ENCODE measurements at places on chromosomes 7 and 10.

DNA sequence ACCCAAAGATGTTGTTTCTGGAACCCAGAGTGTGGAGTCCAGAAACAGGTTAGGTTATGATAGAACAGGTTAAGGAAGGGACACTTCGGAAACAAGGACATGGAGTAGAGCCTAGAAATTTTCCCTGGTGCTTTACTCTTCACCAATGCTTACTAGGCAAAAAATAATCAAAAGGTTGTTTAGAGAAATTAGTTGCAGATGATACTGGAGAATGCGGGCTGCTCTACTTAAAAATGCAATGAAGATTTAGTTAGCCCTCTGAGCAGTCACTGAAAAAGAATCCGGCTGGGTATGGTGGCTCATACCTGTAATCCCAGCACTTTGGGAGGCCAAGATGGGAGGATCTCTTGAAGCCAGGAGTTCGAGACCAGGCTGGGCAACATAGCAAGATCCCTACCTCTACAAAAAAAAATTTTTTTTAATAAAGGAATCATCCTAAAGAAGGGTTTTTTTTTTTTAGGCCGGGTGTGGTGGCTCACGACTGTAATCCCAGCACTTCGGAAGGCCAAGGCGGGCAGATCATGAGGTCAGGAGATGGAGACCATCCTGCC is 3.3 kb upstream of the UBE2H start:
- DNase-seq, result no peak

- DNase-seq, result no peak
These were observed 193.7 kb upstream of the SVIL start for GRCh38 chr10:29828440-29828894.

DNA sequence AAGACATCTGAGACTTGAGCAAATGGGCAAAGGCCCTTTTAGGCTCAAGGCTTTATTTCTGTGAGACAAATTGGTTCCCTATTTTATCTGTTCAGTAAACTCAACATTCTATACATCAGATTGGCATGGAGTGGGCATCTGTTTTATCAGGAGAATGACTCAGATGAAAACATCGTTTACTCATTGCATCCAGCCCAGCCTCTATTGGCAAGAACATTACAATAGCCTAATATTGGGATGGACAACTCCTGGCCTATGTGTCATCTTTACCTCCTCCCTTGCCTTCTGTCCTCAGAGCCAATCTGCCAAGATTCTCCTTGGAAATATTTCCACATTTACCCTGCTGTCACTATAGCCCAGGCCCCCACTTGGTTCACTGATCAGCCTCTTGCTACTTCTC is 5.5 kb upstream of the BLNK start:
- DNase-seq, result no peak

GRCh38 chr7:155647734-155648133 is 3.3 kb downstream of the RBM33 start:
- DNase-seq, result no peak

DNA sequence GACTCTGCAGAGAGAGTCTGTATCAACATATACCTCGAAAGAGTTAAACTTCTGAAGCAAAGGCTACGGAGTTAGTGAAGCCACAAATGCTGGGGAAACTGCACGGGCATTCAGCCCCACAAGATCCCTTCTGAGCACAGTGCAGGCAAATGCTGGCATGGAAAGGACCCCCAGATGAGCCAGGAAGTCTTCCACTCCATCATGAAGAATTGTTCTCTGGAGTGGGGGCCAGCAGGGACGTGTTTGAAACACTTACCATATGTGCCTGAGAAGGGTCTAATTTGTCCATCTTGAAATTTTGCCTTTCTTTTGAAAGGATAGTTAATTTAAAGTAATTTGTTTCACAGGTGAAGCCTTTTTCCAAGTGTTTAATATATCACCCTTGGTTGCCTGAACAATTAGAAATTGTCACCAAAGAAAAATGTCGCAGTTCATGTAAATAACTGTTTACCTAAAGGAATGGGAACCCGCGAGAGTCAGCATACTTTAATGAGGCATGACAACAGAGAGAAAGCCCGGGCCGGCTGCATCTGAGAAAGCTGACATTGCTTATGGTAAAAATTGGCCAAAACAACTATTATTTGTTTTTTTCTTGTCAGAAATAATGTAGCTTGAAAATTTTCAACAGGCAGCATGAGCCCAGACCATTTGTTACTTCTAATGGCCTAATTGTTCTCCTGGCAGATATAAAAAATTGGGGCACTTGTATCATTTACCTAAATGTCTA is 287.6 kb upstream of the MGMT start:
- no peak for DNase-seq

DNA sequence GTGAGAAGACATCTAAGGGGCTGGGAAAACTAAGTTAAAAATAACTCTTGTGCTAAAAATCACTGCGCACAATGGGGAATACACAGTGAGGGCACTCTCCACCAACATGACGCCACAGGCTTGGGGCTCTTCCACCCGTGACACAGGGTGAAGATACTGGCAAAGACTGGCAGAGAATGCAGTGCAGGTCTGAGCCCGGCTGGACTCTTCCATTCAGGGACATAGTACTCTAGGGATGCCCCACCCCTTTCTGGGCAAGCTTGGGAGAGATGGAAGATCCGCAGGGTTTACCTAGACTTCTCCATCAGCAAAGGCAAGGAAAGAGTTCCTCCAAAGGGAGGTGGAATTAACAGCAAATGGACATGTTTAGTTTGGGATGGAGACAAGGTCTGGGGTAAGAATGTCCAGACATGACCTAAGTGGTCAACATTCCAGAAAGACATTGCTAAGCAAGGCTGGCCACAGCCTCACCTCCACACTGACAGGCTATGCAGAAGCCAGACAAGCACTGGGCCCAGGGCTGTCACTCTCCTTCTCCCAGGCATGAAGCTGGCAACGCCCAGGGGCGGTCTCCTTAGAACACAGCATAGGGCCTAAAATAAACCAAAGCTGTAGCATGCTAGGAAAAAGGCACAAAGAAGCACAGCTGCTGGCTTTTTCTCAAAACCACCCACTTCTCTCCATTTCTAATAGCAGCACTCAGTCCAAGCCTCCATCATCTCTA is 28.1 kb downstream of the XPNPEP1 start:
- DNase-seq, result no peak

- DNase-seq, result no peak
These were observed 43.5 kb downstream of the VWA2 start for GRCh38 chr10:114282526-114282925.

- DNase-seq, result no peak
These were observed 164.1 kb downstream of the TCERG1L start for GRCh38 chr10:131147301-131147975.

- DNase-seq, result no peak
These were observed 5.2 kb upstream of the KBTBD2 start for GRCh38 chr7:32896564-32897347.

GRCh38 chr10:124992462-124993344 is 50.8 kb downstream of the ZRANB1 start:
- no peak for DNase-seq

DNA sequence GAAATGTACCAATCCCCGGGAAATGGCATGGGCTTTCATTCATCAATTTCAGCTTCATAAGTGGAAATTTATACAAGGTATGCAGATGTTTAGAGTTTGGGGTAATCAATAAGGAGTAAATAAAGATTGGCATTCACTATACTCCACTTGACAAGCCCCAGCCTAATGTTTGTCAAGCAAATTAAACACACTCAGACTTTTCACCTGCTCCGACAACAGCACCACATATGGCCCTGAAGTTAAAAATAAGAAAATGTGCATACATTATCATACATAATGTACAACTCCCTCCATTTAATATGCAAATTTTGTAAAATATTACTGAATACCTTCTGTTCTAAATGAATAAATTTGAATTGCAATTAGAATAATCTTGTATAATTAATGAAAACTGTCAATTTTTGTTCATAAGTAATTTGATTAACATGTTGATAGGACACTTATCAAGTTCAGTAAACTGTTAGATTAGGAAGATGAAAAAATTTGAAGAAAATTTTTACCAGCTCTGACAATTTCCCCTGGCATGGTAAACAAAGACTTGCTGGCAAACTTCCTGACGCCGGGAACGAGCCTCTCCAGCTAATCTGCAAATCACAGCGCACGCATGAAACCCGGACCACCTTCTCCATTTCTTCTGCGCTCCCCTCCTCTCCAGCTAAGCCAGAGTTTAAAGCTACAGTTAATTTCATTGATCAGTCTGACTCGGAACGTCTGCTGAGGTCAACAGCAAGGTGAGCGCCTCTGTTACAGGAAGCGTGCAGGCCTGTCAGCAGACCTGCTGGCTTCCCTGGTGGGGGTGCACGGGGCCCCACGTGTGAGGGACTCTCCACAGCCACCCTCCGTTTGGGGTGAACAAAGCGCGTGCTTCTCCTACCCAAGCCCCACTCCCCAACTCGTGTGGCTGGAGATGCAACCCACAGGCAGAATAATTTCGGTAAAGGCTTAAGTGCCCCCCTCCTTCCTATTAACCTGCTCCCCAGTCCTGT is 70.7 kb downstream of the EBF3 start:
- DNase-seq, result no peak

GRCh38 chr10:86583983-86584382 is 62.4 kb upstream of the WAPL start:
- DNase-seq, result no peak

- DNase-seq, result no peak
These were observed 506.6 kb downstream of the ZNF37A start for GRCh38 chr10:38600696-38601095.

DNA sequence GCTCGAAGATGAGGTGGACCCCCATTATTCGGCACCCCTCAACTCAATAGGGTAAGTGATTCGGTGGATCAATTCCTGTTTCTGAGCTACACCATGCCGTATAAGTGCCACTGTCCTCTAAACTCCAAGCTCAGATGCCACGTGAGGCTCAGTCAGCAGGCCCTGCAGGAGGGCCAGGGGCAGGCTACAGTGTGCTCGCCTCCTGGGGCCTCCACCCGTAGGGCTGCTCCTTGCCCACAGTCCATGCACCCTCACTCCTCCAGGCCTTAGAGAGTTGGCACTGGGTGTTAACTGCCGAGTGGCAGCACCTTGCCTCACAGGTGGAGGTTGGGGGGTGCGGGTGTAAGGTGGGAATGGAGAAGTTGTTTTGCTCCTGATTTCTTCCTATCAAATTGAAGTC is 12.1 kb downstream of the C10orf53 start:
- no peak for DNase-seq

DNA sequence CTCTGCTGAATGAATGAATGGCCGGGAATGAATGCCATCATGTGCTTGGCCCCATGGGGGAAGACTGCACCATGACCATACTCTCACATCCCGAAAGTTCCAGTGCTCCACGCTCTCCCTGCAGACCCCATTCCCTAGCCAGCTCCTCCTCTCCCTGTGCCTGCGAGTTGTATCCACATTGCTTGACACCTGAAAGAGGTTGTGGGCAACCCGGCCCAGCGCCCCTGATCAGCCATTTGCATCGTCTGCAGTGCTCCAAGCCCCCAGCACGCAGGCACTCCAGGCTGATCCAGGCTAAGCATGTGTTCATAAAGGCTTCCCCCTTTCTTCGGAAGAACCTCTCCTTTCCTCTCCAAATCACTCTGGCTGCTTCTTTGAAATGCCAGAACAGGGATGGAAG is 354.4 kb upstream of the MKI67 start:
- DNase-seq, result no peak

DNA sequence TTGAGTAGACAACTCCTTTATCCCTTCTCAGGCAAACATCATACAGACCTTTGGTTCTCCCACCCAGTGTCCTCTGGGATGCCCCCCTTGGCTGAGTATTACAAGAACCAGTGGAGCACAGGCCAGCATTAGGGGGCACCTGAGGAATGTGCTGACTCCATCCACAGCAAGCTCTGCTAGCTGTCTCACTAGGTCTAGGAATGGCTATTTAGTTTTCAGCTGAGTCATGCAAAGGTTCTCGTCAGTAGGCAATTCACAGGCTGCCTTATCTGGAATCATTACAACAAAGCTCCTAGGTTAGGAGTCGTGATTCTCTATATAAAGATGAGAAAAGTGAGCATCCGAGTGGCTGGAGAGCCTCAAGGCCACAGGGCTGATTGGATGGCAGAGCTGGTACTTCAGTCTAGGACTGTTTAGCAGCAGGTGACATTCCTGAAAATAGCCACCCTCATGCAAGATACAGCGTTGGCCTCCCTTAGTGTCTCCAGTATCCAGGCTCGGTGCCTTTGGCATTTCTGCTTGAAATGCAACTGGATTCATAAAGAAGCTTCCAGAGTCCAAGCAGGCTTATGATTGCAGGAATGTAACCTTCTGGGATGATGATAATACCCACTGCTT is 75.8 kb downstream of the CDCA7L start:
- peak; percentile 23 for DNase-seq

DNA sequence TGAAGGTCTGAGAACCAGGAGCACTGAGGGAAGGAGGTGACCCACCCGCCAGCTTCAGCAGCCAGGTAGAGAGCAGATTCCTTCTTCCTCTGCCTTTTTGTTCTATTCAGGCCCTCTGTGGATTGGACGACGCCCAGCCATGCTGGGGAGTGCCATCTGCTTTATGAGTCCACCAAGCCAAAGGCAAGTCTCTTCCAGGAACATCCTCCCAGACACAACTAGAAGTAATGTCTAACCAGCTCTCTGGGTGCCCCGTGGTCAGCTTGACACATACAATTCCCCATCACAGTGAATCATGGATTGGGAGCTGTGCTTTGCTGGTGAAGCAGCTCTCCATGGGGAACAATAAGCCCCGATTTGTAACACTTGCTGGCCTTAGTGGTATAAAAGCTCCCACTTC is 125.2 kb downstream of the CCDC3 start:
- no peak for DNase-seq

DNA sequence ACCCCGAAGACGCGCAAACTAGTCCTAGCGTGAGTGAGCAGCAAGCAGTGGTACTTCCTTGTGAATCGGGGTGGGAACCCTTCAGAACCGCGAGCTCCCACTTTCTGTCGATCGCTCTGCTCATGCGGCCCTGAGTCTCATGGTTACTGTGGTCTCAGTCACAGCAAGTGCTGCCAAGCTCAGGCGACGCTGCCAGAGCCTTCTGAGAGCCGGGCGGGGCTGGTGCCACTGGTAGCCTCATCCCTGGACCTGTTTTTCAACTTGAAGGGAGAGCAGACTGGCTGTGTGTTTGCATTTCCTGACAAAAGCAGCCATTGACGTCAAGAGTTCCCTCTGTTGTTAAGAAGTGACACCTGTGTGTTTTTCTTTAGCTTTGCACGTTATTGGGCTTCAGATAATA is 32.9 kb upstream of the BHLHA15 start:
- DNase-seq, result peak; percentile 53

- DNase-seq, result no peak
These were observed 238.0 kb downstream of the EBF3 start for GRCh38 chr10:129725890-129726631.

- no peak for DNase-seq
These were observed 37.4 kb downstream of the RASGEF1A start for GRCh38 chr10:43229208-43230061.

DNA sequence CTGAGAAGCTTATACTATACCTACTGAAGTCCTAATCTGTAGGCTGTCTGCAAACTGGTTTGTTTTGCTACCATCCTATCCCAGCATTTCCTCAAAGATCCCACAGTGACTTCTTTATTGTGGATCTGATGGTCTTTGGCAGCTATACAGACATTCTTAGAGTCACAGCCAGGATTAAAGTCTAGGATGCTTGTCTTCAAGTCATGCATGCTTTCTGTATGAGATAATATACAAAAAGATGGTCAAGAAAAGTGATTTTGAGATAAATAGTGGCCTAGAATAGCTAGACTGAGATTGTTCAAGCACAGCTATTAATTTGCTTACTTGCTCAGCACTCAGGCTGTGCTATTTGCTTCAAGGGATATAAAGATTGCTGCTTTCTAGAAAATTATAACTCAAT is 454.4 kb downstream of the AUTS2 start:
- peak; percentile 14 for DNase-seq

GRCh38 chr7:107130487-107131220 is 38.1 kb upstream of the HBP1 start:
- no peak for DNase-seq

GRCh38 chr7:103149808-103150180 is 895 bp upstream of the NAPEPLD start:
- no peak for DNase-seq
